T-helper 9 cell (primary cell): ENCODE measurements at places on chromosomes 5 and 9.
A peak's percentile ranks its signal among the peaks of the same experiment; 100 is the strongest.

GRCh38 chr9:137077010-137077747 lies at the start of gene UAP1L1:
UAP1L1 (plus strand) TSS chr9:137077517; CDS start chr9:137077533, 16 bp downstream.
- peak; percentile 36 for DNase-seq

- no peak for DNase-seq
These were observed 26.7 kb downstream of the EXD3 start for GRCh38 chr9:137396227-137396626.

DNA sequence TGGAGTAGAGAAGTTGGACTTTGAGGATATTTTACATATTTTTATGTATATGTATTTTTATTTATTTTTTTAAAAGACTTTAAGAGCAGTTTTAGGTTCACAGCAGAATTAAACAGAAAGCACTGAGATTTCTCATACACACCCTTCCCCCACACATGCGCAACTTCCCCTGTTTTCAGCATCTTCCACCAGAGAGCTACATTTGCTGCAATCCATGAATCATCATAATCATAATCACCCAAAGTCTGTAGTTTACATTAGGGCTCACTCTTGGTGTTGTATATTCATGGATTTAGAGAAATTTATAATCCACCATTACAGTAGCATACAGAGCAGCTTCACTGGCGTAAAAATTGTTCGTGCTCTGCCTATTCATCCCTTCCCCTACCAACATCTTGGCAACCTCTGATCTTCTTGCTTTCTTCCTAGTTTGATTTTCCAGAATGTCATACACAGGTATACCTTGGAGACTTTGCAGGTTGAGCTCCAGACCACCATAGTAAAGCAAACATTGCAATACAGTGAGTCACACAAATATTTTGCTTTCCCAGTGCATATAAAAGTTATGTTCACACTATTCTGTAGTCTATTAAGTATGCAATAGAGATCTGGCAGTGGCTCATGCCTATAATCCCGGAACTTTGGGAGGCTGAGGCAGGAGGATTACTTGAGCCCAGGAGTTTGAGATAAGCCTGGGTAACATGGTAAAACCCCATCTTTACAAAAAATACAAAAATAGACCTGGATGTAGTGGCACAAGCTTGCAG lies 9.6 kb upstream of the CCDC171 start:
- DNase-seq: no peak

GRCh38 chr5:65832603-65833228 lies 93.7 kb upstream of the ERBIN start:
- no peak for DNase-seq

DNA sequence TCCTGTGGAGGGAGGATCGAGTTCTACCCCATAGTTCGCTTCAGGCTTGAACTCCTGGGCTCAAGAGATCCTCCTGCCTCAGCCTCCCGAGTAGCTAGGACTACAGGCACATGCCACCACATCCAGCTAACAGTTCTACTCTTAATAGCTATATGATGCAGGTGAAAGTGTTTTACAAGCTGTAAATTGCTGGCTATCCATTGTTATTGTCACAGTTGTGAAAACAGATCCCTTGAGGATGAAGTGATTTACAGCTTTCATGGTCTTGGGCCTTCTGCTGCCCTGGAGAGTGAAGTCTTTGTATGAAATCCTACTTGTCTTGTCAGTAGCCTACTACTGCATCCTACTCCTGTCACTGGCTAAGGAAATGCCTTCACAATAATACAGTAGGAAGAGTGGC lies 48.0 kb downstream of the GRAMD2B start:
- no peak for DNase-seq

- no peak for DNase-seq
These were observed 79.3 kb downstream of the PPP2R2B start for GRCh38 chr5:146799231-146799630.

- no peak for DNase-seq
These were observed 1.9 kb upstream of the TRIM32 start for GRCh38 chr9:116685166-116685565.

GRCh38 chr5:56507351-56507930 lies 274.3 kb upstream of the ANKRD55 start:
- no peak for DNase-seq

GRCh38 chr9:6243746-6244145 lies 28.1 kb downstream of the IL33 start:
- no peak for DNase-seq

DNA sequence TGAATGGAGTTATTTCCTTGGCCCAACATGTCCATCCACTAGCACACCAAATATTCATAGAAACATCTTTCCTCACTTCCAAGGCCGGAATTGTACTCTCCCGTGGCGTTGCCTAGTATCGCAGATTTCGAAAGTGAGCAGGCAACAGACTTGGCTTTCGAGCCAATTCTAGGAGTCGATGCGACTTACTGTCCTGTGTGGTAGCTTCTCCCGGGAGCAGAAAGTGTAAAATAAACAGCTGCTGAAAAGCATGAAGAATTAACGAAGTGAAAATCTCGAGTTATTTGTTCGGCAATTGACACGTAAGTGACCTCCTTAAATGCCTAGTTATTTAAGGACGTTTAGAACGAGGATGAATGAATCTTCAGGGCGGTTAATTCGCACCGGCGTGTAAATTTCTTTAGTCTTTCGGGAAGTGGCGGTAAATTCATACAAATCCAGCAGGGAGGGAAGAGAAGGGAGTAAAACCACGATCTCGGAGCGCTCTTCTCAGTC lies 449 bp upstream of the PCSK5 start:
- DNase-seq: peak; percentile 0
